OCI-M1 (cell line): ENCODE measurements at places on chromosomes 4 and X.

DNA sequence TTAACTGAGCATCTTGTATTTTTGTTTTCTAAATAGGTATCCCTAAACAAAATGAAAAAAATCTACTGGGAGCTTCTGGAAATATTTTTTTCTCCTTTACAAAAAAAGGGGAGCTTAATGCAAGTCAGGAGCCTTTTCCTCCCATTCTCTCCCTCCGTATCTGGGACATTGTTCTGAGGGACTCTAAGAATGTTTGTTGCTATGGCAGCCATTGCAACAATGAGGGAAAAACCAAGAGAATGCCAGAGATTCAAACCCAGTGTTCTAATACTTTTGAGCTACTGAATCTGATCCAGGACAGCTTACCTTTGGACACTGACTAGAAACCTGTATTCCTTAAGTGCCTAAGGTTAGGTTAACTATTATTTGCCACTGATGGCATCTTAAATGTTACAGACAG lies 485.7 kb upstream of the HS3ST1 start:
- DNase-seq: no peak

GRCh38 chrX:2513121-2513664 lies 12.4 kb upstream of the DHRSX start:
- DNase-seq: no peak

DNA sequence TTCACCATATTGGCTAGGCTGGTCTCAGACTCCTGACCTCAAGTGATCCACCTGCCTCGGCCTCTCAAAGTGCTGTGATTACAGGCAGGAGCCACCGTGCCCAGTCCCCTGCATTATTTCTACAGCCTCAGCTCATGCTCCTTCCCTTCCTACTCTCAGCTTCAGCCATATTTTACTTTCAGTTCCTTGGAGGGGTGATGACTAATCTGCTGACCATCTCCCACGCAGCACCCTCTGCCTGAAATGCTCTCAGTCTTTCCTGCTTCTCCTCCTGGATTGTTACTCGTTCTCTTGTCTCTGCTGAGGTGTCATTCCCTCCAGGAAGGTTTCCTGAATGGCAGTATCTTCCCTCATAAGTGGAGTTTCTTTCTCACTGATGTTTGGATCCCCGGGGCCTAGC lies 63.3 kb downstream of the MOSPD2 start:
- DNase-seq: peak; percentile 58

DNA sequence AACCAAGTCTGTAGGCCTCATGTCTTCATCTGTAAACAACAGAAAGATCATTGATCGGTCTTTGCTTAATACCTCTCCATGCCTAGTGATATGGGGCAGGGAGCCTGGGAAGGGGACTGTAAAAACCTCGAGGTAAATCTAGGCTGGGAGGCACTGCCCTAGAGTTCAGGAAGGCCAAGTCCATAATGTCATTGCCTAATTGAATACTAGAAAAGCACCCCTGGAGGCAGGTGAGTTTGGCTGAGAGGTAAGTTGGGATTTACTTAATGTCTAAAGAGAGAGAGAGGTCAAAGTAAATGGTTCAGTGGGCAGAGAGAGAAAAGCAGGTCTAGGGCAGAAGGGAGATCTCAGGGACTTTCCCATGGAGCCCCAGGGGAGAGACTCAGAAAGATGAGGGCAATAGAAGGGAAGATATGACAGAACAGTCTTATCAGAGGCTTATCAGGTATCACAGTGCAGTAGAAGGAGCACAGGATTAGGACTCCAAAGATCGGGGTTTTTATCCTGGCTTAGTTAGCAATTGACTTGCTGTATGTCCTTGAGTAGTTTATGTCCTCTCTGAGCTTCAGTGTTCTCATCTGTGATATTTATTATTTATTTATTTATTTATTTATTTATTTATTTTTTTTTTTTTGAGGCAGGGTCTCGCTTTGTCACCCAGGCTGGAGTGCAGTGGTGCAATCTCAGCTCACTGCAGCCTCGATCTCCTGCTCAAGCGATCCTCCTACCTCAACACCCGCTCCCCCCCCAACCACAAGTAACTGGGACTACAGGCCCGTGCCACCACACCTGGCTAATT lies 85.2 kb downstream of the SLC16A2 start:
- DNase-seq: no peak

- no peak for DNase-seq
Measured at GRCh38 chrX:55488006-55488592, 1.5 kb downstream of the USP51 start.
